ENCODE measurements at places on chromosomes 12 and 14.

- no peak for DNase-seq
Measured at GRCh38 chr14:104557766-104558165, 21.8 kb upstream of the C14orf180 start.

- no peak for DNase-seq
Measured at GRCh38 chr12:76346798-76347420, 1.3 kb downstream of the BBS10 start.

DNA sequence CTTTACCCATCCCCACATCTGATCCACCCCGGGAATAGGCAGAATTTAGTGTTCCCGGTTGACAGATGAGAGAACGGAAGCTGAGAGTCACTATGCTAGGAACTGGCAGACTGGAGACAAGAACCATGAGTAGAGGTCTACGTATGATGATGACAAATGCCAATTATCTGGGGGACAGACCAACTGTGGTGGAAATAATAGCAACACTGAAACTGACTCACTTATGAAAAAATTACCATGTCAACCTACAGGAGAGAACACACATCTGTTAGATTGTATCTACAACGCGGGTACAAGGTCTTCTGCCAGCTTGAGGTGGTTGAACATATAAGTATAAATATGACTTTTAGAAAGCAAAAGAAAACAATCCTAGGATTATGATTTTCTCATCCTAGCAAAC is 15.4 kb upstream of the SELPLG start:
- no peak for DNase-seq

DNA sequence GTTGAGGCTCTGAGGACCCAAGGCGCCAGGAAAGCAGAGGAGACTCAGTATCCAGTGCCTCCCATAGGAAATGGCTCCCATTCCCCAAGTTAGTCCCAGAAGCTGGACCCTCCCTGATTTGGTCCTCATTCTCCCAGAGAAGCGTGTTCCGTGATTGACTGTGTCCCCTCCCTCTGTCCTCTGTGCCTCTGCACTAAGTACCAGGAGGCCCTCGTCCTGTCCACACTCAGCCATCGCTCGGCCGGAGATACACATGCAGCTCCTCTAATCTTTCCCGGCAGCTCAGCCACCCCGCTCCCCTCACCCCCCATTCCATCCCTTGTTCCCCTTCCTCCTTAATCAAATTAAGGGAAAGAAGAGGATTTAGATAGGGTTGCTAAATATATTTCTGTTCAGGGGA is 28.3 kb upstream of the ATP2A2 start:
- no peak for DNase-seq

- DNase-seq, result no peak
Measured at GRCh38 chr12:22856178-22856577, 231.2 kb downstream of the ETNK1 start.

DNA sequence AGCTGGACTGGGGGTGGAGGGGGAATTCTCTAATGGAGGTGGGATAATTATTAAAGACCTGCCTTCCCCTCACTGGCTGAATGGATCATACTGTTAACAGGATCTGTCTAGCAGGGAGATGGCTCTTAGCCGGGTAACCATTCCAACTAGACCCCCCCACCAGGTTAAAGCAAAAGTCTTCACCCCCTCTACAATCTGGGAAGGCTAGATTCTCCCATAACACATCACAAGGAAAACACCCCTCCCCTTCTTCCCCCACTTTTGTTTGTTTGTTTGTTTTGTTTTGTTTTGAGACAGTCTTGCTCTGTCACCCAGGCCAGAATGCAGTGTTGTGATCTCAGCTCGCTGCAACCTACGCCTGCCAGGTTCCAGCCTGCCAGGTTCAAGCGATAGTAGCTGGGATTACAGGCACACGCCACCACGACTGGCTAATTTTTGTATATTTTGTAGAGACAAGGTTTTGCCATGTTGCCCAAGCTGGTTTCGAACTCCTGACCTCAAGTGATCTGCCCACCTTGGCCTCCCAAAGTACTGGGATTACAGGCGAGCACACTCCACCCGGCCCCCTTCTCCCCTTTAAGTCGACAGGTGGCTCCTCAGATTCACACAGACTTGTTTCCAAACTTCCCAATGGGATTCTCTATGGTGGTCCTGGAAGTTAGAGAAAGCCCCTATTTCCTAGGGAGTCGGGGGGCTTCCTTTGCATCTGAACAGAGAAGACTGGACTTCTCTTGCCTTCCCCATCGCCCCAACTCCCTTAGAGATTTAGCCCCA is 3.5 kb upstream of the BAZ2A start:
- no peak for DNase-seq

DNA sequence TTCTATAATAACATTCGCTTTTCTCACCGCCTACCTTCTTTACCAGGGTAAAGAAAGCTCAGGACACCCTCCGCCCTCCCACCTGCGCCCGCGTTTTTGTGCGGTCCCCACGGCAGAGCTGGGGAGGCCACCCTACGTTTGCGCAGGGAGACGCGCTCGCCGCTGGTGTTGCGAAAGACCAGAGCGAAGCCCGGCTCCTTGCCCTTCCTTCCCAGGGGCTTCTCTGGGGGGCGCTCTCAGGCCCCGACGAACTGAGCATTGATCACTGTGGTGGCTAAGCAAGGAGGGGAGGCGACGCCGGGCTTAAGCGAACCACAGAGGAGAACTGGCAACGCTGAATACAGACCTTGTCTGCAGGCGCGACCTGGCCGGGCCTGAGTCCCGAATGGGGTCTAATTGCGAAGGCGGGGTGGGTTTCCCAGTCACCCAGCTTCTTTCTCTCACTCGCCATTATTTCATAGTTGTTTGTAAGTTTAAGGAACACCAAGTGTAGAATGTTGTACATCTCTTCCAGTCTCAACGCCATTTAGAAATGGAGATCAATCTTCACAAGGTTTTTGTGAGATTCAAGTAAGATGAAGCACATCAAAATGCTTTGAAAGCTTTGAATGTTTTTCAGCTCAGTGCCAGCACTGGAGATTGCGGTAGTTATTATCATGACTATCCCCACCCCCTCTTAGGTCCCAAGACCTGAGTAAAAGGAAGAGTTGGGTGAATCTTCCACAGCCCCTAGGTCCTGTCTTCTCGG is 1.7 kb upstream of the NKX2-1 start:
- DNase-seq, result no peak

DNA sequence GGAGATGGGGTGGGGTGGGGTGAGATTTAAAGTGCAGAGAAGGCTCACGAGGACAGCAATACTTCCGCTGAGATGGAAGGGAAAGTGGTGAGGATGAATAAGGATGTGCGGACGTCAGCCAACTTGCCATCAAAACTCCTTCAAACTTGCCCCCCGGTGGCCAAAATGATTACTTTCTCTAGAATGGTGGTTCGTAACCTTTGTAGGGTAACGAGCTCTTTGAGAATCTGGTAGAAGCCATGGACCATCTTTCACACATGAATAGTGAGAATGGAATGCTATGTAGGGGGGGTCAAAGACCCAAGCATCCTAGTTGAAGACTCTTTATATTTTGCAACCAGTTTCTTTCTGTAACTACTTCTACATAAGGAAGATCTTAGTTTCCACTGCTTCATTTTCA is 245.9 kb upstream of the DDHD1 start:
- DNase-seq, result no peak

DNA sequence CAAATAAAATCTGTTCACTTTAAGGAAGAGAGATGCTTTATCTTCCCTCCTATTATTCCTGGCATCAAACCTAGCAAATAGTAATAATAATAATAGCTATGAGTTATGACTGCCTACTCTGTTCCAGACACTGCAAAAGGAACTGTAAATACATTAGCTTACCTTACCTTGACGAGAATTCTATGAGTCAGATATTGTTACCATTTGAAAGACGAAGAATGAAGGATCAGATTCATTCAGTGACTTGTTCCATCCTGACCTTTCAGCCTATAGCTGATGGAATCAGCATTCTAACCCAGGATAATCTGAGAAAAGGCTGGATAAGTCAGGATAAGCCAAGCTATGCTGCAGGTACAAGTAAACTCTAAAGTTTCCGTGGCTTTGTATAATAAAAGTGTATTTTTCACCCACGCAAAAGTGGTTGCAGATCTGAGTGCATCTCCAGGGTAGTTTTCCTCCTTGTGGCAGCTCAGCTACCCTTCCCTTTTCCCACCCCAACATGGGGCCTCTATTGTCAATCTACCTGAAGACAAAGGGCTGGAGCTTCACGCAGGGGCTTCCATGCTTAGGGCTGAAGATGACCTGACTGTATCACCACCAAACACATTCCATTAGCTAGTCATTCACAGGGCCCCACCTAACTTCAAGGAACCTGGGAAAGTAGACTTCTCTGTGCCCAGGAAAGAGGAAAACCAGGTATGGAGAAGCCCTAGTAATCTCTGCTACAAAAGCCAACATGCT is 57.2 kb upstream of the CCND2 start:
- DNase-seq, result no peak

- DNase-seq, result no peak
Measured at GRCh38 chr14:94601884-94602391, 10.3 kb upstream of the SERPINA3 start.

GRCh38 chr12:24415934-24416333 is 466.5 kb upstream of the SOX5 start:
- no peak for DNase-seq

GRCh38 chr14:75322746-75323145 is 44.1 kb downstream of the FOS start:
- no peak for DNase-seq

GRCh38 chr12:111193977-111194702 is 174.8 kb downstream of the PHETA1 start:
- DNase-seq, result no peak

- no peak for DNase-seq
Measured at GRCh38 chr12:5872745-5873144, 72.3 kb downstream of the ANO2 start.

DNA sequence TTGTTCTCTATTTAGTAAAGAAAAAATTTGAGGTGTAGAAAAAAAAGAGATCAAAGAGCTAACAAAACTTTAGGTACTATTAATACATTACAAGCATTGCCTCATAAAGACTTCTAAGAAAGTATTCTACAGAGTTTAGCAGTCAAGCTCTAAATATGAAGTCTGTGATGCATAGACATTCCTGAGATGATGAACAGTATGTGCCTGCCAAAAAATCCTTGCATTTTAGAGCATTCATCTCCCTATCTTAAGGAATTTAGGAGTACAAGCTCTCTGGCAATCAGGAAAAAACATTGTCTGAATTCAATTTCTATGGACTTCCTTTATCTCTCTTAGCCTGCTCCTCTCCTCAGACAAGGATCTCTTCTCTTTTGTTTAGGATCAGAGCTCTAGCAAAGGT is 202.6 kb upstream of the LRFN5 start:
- DNase-seq, result no peak

DNA sequence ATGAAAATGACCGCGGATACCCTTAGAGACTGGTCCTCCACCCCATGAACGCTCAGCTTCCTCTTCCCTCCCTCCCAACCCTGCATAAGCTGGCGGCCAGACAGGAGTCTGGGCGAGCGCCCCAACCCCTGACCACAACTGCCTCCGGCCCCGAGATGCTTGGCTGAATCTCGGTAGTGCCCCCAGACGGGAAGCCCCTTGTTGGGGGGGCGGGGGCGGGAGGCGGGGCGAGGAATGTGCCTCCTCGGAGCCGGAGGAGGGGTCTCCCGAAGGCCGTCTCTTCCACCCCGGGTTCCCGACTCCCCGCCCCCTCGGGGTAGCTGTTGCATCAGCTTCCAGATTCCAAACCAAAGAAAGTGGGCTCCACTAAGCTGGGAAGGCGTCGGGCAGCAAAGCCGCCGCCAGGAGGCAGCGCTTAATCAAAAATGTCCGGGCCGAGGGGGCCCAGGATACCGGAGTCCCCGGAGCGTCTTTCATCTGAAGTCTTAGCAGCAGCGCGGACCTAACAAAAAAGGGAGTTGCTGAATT is 7.1 kb upstream of the MRPL52 start:
- peak; percentile 55 for DNase-seq

DNA sequence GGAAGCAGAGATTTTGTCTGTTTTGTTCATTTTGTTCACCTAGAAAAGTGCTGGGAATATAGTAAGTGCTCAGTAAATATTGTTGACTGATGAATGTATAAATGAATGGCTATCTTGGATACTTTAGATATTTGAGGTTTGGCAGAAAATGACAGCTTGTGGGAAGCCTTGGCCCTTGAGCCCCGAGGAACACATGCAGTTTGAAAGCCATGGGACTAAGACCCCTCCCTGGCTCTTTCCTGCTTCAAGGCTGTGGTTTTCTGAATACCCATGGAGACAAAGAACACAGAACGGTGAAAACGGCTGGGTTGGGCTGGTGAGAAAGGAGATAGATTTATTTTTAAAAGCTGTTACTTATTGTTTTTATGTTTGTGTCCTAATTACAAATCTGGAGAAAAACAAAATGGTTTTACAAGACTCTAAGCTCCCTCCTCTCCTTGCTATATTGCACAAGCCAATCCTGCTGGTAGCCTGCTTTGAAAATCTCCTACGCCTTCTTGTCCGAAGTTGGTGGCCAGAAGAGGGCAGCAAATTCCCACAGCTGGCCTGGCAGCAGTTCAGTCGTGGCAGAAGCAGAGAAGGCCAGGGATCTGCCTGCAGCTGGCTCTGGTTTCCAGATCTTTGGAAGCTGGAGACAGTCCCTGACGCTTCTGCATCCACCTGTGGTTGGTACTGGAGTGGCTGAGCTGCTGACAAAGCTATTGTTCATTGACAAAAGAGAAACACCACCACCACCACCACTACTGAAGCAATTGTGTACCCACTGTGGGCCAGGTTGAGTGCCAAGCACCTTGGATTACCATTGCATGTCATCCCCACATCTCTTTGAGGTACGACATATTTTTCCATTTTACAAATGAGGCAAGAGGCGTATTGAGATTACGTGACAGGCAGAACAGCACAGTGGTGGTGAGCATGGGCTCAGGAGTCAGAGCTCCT is 5.2 kb upstream of the KRT85 start:
- DNase-seq, result peak; percentile 49

DNA sequence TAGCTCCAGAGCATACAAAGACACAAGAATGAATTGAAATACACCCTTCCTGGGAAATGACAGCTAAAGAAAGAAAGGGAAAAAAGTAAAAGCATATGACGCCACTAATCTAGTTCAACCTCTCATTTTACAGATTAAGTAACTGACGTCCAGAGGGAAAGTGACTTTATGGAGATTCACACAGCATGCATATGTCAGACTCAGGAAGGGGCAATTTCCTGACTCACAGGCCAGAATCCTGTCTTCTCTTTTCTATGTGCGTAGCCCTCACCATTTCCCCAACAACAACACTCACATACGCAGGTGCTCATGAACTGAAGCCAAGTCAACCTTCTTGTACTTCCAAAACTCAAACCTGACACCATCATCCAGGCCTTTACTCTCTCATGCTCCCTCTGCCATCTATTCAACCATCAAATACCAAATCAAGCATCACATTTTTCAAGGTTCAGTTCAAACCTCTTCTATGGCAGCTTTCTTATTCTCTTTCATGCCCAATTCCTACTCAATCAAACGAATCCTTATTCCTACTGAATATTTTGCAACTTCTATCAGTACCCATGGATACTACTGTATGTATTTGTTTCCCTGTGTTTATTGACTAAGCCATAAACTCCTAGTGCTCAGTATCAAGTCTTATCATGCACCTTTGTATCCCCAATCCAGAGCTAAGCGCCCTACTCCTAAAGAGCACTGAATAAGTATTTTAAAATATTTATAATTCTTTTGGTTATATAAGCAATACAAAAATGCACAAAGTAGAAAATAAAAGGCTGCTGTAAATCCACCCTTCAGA is 52.8 kb downstream of the STXBP6 start:
- DNase-seq, result no peak

Measured in stimulated activated CD4-positive, alpha-beta T cell treated with anti-CD3 and anti-CD28 coated beads, Interleukin-4, amount 100 ng/mL, for 48 hours (primary cell).